ENCODE measurements at places on chromosomes 2 and 18.

GRCh38 chr18:45218436-45218835, 396.8 kb upstream of the SLC14A2 start:
- DNase-seq, result no peak

GRCh38 chr18:51578406-51578980, 381.0 kb upstream of the MEX3C start:
- DNase-seq, result no peak

DNA sequence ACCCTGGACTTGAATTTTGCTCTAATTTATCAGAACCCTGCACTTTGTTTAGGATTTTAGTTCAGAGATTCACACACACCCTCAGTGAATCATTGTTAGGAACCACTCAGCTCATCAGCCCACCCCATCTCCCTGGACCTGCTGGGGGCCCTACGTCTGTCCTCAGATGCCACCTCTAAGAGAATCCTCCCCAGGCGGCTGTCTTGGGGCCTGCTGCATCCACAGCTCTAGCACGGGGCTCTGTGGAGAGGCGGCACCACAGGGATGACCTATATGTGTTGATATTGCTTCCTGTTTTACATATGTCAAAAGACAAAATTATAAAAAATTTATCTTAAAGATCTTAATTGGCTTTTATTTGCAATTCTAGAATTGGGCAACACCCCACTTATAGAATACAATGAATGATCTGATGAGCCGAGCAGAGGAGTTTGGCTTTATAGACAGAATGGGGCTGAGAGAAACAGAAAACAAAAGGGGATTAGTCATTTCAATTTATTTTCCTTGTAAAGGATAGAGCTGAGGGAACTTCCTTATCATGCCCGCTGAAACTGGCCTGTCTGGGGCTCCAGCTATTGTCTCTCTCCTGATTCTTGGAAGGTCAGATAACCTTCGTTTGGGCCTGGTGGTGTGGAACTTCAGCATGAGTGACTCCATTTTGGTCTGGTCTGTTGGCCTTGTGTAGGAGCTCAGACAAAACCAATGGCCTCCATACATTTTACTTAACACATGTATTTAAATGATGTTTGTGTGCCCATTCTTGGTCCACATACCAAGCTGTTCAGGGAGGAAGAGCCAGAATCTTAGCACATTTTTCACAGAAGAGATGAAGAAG, 1.4 kb downstream of the MYO7B start:
- DNase-seq, result no peak

DNA sequence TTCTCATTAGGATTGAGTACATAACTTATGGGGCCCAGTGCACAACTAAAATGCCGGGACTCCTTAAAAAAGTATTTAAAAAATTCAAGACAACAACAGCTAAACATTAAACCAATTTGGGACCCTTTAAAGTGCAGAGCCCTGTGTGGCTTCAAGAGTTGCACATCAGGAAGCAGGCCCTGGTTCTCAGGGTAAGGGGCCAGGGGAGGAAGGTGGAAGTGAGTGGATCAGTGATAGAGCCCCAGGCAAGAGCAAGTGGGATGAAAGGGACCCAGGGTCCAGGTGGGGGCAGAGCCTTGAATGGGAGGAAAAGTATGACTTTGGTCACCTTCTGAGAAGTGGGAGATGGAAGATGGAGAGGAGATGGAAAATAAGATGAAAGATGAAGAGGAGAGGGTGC, 2.3 kb upstream of the FHOD3 start:
- DNase-seq, result no peak

DNA sequence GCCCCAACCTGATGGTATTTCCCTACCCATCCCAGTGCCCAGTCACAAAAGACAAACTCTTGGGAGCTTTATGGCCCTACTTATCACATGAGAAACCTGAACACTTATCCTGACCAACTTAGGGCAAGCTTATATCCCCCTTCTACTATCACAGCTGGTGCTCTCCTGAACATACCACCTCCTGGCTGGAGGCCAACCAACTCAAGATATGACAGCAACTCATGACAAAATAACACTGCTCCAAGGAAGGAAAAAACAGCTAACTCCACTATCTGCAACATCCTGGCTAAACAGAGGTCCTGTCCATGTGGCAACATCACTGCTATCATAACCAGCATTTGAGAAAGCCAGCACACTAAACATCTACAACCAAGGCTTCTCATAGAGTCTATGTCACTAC, 20.9 kb upstream of the CLASP1 start:
- no peak for DNase-seq

- no peak for DNase-seq
Measured at GRCh38 chr18:25373432-25374179, 21.6 kb upstream of the ZNF521 start.

GRCh38 chr18:55421308-55421614, 166.7 kb downstream of the TCF4 start:
- no peak for DNase-seq

DNA sequence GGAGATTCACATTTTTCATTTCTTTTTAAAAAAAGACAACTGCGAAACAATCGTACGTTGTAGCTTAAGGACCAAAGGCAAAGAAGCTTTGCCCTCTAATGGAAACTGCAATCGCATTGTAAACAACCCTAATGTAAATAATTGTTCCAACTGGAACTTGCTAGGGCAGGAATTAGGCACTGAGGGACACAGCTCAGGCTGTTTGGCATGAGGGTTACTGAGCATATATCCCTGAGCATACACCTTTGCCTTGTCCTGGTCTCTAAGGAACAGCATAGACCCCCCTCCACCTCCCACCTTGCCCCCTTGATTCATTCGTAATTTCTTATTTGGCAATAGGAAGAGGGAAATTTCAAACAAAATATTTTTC, 396.4 kb downstream of the LNPK start:
- no peak for DNase-seq
